ENCODE measurements at places on chromosomes 5 and 9.

- no peak for DNase-seq
Measured at GRCh38 chr9:114919611-114920010, 10.8 kb downstream of the TNFSF8 start.

DNA sequence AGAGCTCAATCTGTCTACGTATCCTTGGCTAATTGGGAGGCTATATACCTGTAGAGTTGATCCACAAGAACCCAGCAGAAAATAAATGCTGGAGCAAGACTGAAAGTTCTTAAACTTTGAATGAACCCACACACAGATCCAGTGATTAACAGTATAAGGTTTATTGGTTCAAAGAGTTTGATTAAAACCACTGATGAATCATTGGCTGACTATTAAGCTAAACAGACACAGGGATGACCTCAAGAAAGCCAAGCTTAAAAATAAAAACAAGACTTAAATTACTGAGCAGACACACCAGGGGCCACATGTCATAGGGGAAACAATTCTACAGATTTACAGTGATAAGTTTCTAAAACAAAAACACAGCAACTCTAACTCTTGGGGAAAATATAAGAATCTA, 163.6 kb downstream of the SPATA31D1 start:
- no peak for DNase-seq

GRCh38 chr9:114336157-114336556, 6.5 kb downstream of the ORM2 start:
- no peak for DNase-seq

- DNase-seq: no peak
Measured at GRCh38 chr5:55993013-55993412, 1.8 kb downstream of the IL6ST start.

DNA sequence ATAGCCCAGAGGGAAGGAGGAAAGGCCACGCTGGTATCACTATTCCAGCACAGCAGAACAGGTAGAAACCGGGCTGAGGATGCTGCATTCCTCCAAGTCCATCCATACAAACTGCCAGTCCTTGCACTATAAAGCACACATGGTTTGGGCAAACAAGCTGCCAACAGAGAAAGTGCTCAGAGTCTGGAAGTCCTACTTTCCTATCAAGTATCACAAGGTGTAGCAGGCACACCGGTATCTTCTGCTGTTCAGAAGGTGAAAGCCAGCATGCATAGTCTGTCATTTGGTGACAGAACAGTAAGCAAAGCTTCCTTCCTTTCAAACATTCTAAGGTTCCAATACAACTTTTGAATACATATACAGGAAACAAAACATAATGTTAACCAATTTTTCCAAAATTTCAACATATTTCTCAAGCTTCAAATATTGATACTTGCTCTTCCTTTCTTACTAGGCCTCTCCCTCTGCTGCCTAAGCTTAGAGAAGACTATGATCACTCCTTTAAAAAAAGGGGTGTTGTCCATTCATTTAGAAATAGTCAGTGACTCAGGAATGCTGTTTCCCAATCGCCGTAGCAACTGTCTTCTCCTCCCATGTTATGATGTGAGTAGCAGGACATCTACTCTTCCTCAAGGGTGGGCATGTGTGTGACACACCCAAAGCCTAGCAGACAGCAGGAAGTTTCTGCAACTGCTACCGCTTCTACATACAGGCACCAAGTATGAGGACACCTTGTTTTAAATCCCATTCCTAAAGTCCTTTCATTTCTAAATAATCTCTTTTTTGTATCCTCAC, 14.7 kb downstream of the DIAPH1 start:
- no peak for DNase-seq

GRCh38 chr5:150640311-150641005, at the start of gene SYNPO:
Gene SYNPO, plus strand, starts transcription at chr5:150640660. Its CDS starts 7,616 bp downstream, at chr5:150648276.
- DNase-seq: no peak

DNA sequence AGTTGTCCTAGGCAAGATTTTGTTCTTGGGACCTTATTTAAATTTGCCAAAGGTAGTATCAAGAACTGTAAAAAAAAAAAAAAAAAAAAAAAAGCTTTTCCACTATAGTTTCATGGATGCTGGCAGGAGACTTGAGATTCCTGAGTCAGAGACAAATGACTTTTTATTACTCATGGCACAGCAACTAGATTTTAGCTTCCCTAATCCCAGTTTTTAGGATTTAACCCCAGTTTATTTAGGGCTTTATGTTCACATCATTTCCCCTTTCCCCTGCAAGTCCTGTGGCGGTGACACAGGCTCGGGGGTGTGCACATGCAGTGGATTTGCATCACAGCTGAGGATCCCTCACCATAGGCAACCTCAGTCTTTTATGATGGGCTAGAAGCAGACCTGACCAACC, 144.9 kb downstream of the GOLPH3 start:
- no peak for DNase-seq

- DNase-seq: no peak
Measured at GRCh38 chr9:134401391-134401790, 75.1 kb downstream of the RXRA start.

DNA sequence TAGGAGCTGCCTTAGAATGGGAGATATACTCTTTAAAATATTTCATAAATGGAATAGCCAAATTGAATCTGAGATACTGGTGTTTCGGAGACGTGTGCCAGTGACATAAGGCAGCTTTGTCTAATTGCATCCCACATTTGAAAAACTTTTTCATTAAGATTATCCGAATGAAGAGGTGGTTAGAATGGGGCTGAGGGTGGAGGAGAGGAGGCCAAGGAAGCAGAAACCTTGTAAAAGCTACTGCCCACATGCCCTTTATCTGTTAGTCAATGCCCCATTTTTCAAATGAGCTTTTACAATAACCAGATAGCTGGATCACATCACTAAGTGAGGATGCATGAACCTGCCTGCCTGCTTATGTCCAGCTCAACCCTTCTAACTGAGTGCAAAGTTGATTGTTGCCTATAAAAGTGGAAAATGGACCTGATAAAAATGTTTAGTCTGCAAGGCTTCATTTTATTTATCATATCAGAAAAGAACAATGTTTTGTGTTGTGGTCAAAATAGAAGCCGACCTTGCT, 34.8 kb downstream of the SNX24 start:
- DNase-seq: no peak

GRCh38 chr5:150081541-150082283, 4.6 kb downstream of the CSF1R start:
- DNase-seq: peak; percentile 40

- no peak for DNase-seq
Measured at GRCh38 chr9:12425878-12426864, 267.0 kb upstream of the TYRP1 start.

- no peak for DNase-seq
Measured at GRCh38 chr5:121872856-121873255, 21.2 kb downstream of the FTMT start.

GRCh38 chr5:39218482-39219402, 621 bp downstream of the FYB1 start:
- no peak for DNase-seq

- no peak for DNase-seq
Measured at GRCh38 chr9:108160039-108160438, 670.5 kb upstream of the KLF4 start.

DNA sequence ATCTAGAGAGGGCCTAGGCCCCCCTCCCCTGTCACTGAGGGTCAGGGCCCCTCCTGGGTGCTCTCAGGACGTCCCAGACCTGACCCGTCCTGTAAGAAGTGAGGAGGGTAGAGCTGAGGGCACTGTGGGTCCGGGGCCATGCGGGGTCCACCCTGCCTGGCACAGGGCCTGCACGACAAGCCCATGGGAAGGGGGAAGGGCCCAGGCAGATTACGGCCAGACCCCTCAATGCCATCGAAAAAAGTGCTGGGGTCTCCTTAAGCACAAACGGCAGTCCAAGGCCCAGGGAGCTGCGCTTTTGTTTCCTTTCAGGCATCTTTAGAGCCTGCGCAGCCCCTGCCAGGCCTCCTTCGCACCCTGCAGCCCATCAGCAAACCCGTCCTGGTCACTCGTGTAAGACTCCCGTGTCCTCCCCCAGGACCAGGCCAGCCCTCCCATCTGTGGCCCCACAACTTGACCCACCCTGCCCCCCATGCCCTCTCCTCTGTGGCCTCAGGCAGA, 4.4 kb upstream of the EXOC3 start:
- no peak for DNase-seq

GRCh38 chr5:89972901-89973300, 436.7 kb downstream of the CETN3 start:
- no peak for DNase-seq

DNA sequence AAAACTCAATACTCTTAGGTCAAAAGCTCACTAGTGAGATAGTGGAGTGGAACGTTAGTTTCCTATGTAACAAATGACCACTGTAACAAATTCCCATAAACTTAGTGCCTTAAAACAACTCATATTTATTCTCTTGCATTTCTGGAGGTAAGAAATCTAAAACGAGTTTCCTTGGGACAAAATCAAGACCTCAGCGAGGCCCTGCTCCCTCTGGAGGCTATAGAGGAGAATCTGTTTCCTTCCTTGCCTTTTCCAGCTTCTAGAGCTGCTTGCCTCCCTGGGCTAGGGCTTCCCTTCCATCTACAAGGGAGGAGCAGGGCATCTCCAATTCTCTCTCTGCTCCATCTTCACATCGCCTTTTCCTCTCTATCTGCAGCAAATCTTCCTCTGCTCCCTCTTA, 32.0 kb downstream of the SEMA5A start:
- no peak for DNase-seq

DNA sequence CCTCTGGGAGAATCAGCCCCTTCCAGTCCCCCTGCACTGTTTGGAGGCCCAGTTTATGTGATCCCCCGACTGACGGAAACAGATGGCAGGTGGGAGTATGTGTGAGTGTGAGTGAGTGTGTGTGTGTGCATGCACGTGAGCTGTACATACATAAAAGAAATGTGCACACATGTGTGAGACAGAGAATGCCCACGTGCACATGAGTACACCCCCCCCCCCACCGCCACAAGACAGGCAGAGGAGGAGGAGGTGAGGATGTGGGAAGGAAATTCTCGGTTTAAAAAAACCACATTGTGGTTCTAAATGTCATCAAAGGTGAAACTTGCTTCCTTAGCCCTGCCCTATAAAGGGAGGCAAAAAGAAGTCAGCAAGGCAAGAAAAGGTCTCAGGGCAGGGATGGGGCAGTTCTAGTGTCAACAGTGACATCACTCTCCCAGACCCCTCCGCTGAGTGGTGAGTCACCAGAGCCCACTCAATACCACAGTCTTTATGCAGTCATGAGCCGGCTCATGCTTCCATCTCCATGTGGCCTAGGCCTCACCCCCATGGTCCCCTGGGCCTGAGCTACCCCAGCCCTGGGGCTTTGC, 79.2 kb upstream of the HSPA9 start:
- DNase-seq: peak; percentile 36

DNA sequence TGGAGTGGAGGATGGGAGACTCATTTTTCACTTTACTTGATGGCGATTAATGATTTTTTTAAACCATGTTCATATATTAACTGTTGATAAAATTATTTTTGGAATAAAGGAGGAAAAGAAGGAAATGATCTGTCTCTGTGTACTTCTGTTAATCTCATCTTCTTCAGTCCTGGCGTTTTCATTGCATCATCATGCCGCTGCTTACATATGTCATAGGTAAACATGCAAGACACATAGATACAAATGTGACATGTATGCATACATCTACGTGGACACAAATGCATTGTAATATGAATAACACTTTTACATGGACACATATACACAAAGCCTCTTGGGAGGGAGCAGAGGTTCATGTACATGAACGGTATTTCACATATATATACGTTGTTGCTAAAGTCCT, 10.0 kb downstream of the TMEM174 start:
- DNase-seq: no peak
